ENCODE measurements at places on chromosomes 4 and X.
A peak's percentile ranks its signal among the peaks of the same experiment; 100 is the strongest.

DNA sequence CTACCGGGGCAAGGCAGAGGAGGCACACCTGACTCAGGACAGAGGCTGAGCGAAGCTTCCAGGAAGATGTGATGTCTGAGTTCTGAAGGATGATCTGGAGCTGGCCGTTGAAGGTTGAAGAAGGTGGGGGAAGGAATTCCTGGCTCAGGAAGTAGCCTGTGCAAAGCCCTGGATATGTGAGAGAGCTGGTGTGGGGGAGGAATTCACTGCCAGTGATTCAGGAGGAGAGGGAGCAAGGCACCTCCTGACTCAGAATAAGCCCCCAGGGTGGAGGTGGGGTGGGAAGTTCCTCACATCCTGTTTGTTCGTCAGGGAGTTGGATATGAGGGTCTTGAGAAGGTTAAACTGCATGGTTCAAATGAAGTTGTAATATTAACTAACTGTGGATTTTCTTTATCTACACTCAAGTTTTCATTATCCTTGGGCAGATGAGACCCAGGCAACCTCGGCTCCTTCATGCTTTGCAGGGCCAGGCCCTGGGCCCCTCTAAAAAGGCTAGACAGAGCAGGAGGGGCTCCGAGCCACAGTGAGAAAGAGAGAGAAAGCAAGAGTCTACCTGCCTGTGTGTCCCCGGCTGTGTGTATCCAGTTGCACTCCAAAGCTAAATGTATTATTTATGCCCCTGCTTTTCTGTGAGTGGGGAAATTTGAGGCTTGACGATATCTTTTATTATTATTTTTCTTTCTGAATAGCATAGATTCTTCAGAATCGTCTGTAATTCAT lies 7.1 kb downstream of the NHSL2 start:
- peak; percentile 72 for DNase-seq

DNA sequence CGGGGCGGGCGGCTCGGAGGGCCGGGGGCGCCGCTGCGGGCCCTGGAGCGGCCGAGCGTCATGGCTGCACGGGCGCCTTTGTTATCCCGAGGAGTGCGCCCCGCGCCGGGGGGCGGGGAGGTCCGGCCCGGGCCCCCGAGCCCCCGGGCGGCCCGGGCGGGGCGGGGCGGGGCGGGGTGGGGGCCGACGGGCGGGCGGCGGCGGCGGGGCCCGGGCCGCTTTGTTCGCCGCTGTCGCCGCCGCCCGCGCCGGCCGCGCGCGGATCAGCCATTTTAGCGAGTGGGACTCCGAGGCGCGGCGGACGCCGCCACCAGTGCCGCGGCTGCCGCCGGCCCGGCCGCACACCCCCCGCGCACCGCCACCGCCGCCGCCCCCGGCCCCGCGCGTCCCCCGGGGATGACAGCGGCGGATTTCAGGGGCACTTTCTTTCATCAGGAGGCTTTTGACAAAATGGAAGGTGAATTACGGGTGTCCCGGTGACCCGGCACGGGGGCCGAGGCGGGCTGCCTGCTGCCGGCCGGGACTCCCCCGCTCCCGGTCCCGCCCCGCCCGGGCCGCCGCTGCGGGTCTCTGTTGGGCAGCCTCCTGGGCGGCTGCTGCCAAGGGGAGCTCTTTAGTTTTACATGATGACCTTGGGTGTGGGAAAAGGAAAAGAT lies 1.2 kb downstream of the HMGB3 start:
- DNase-seq, result no peak

DNA sequence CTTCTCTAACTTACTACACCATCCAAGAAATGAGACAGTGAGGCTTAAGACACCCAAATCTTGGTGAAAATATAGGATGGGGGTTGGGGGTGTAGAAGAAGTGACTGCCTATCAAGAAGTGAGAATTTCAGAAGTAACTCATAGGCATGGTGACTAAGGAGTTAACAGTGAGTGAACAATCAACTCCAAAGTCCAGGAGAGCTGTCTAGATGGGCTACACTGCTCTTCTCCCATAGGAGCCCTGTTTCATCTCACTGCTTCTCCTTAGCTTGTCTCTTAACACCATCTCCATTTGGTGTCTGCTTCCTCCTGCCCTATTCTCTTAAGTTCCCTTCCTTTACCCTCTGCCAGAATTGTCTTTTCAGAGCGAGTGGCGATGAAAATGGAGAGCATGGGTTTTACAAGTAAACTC lies 22.7 kb downstream of the FABP2 start:
- DNase-seq, result peak; percentile 9

- peak; percentile 48 for DNase-seq
Observed at GRCh38 chr4:137393044-137393443, 139.2 kb downstream of the PCDH18 start.

GRCh38 chr4:171846232-171846631 lies 33.0 kb downstream of the GALNTL6 start:
- DNase-seq, result no peak

GRCh38 chr4:68079928-68080327 lies 49.7 kb downstream of the TMPRSS11F start:
- DNase-seq, result no peak

GRCh38 chr4:153234885-153235284 lies 30.6 kb downstream of the TRIM2 start:
- peak; percentile 84 for DNase-seq

- DNase-seq, result no peak
Observed at GRCh38 chr4:74619931-74620702, 174.2 kb downstream of the BTC start.

GRCh38 chr4:166481739-166482138 lies 608.7 kb downstream of the TLL1 start:
- DNase-seq, result no peak

GRCh38 chr4:41321216-41321945 lies 64.7 kb downstream of the UCHL1 start:
- no peak for DNase-seq

DNA sequence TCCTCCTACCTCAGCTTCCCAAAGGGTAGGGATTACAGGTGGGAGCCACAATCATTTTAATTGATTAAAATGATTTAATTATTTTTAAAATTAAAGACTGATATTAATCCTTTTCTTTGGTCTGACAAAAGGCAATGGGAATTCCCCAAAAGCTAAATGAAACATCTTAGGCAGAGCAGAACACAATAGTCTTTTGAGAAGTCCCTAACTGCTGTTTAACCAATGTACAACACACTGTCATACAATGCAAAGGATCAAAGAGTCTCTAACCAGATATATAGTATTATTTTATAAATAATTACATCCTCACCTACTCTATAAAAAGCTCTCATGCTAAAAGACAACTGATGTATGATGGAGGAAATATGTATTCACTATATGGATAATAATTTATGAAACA lies 47.0 kb downstream of the THAP9 start:
- no peak for DNase-seq

DNA sequence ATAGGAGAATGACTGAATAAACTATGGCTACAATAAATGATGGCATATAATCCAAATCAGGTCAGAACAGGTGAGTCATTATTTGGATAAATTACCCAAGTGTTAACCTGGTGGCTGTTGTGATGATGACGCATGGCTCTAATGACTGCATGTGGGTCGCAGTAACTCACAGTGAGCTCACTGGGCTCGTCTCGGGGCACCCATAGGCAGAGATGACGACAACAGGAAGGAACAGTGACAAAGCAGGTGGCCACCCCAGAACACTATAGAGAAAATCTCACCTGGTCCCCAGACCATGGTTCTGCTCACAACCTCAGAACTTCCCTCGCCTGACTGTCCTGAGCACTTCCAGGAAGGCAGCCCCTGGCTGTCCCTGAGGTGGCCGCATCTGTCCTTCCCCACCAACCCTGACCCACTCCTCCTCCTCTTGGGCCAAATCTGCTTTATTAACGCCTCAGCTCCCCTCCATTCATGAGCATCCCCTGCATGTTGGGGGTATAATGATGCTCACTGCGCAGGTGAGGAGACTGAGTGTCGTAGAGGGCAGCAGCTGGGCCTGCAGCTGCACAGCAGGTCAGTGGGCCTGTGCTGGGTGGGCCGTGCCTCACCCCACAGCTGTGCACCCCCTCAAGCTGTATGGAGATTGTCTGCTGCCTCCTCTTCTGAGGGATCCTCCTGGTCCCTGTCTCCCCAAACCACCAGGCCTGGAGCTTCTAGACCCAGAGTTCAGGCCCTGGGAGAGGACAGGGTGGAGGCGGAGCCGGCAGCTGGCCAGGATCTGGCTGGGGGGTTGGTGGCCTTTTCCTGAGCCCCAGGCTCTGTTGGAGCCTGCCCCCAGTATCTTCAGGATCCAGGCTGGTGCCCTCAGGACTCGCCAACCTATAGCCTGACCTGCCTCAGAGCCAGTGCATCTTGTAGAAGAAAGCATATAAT lies 30.9 kb upstream of the FAM156A start:
- DNase-seq, result no peak

DNA sequence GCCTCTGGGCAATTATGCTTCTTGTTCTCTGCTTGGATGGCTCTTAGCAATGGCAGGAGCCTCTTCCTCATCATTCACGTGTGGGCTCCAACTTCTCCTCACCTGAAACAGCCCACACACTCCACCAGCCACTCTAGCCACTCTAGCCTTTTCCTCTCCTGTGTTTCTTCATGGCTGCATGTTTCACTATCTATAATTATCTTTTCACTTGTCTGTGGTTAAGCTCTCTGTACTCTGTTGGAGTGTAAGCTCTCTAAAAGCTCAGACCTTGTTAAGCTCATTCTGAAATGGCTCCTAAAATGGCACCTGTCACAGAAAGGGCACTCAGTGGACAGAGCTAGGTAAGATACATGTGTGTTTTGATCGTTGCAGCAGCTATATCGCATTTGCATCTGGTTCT lies 80.0 kb downstream of the SH3KBP1 start:
- no peak for DNase-seq

GRCh38 chr4:38422850-38423249 lies 241.1 kb upstream of the KLF3 start:
- no peak for DNase-seq

- no peak for DNase-seq
Observed at GRCh38 chr4:158597879-158598596, 73.6 kb downstream of the C4orf46 start.

GRCh38 chrX:25206778-25207177 lies 191.0 kb upstream of the ARX start:
- peak; percentile 67 for DNase-seq

DNA sequence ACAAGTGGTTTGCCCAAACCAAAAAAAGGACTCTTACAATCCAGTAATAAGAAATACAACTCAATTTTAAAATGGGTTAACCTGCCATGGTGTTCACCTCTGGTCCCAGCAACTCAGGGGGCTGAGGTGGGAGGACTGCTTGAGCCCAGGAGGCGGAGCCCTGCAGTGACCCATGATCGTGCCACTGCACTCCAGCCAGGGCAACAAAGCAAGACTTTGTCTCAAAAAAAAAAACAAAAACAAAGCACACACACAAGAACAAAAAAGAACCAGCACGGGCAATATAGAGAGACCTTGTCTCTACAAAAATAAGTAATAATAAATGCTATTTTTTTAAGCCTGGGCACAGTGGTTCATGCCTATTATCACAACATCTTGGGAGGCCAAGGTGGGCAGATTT lies 28.7 kb downstream of the ARAP2 start:
- DNase-seq, result no peak

GRCh38 chrX:133440081-133440796 lies 24.9 kb upstream of the GPC4 start:
- no peak for DNase-seq

GRCh38 chr4:144357975-144358374 lies 217.5 kb upstream of the GYPA start:
- no peak for DNase-seq

All from RPMI7951 (cell line).